GM12878 (cell line): ENCODE measurements at places on chromosomes 12 and 14. TPM values are rescaled to one million over a fixed set of nuclear protein-coding genes. Genes with fewer than 3 reads are reported as not detected.

GRCh38 chr12:105445249-105445648, 114.8 kb downstream of the C12orf75 start:
- DNase-seq: no peak

- DNase-seq: no peak
Measured at GRCh38 chr12:17918013-17918412, 172.0 kb downstream of the RERGL start.

- DNase-seq: no peak
Measured at GRCh38 chr12:28234444-28234843, 44.2 kb downstream of the CCDC91 start.

GRCh38 chr12:27382924-27383323, 50.3 kb downstream of the BMAL2 start:
- no peak for DNase-seq

- no peak for DNase-seq
Measured at GRCh38 chr12:22899184-22899583, 274.2 kb downstream of the ETNK1 start.

CCDC38 gene
- total RNA-seq: 0.08 TPM in 1 of 2 replicates, not detected in the other

PLEKHD1 gene
- 0.08 TPM in 1 of 2 replicates, not detected in the other for total RNA-seq

CFAP251 gene
- total RNA-seq: 0.85 and 0.97 TPM in 2 replicates
